ENCODE measurements at places on chromosomes 7 and 10.

- DNase-seq, result no peak
Observed at GRCh38 chr7:327991-328702, 38.2 kb downstream of the FOXL3 start.

DNA sequence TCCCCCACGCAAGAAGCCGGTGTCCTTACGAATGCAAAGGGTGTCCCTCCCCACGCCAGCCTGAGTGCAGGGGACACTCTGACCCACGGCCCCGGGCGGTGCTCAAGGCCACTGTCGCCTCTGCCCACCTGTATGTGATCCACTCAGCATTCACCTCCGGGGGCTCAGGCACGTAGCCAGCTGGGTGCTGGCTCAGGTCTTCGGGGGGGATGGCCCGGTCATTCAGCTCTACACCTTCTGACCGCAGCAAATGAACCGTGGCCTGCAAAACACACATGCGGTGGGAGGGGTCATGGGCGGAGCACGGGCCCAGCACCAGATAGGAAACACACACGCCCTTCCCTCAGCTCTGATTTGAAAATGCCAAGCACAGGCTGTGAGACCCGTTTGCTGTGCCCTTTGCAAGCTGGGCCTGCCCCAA is 25.9 kb downstream of the CFAP46 start:
- no peak for DNase-seq

GRCh38 chr7:28406192-28406591 is 6.1 kb upstream of the CREB5 start:
- no peak for DNase-seq

- DNase-seq, result no peak
Observed at GRCh38 chr7:37376386-37376785, 72.3 kb downstream of the ELMO1 start.

DNA sequence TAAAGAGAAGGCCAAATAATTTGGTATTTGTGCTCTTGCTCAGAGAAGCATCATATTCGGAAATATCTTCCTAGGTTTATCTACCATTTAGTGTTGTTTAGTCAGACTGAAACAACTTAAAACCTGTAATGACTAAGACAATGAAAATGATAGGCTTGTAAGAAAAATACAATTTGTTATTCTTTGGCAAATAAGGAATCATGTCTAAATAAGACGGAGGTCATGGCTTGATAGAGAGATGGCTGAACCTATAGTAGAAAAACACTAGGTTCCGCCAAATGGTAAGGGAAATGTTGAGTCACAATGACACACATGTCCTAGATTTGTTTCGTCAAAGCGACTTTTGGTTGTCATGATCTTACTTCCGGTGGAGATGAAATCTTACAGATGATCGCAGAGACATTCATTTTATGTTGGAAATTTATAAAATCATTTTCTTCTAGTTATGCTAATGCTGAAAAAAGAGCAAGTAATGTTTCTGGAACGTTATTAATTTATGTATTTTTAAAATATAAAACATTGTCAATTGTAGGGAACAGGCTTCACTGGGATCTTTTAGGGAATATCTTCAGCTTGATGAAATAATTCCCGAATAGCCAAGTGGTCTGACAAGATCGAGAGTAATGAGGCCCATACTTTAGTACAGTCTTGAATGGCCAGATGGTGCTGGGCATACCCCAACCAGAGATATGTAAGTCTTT is 1.0 kb downstream of the SRGN start:
- no peak for DNase-seq

Measured in cortex of kidney (tissue), 1 donor.